Stimulated activated CD4-positive, alpha-beta T cell treated with anti-CD3 and anti-CD28 coated beads, Interleukin-12 subunit alpha, Interleukin-12 subunit beta, amount 100 ng/mL, for 48 hours (primary cell): ENCODE measurements at places on chromosomes 6 and 20.

DNA sequence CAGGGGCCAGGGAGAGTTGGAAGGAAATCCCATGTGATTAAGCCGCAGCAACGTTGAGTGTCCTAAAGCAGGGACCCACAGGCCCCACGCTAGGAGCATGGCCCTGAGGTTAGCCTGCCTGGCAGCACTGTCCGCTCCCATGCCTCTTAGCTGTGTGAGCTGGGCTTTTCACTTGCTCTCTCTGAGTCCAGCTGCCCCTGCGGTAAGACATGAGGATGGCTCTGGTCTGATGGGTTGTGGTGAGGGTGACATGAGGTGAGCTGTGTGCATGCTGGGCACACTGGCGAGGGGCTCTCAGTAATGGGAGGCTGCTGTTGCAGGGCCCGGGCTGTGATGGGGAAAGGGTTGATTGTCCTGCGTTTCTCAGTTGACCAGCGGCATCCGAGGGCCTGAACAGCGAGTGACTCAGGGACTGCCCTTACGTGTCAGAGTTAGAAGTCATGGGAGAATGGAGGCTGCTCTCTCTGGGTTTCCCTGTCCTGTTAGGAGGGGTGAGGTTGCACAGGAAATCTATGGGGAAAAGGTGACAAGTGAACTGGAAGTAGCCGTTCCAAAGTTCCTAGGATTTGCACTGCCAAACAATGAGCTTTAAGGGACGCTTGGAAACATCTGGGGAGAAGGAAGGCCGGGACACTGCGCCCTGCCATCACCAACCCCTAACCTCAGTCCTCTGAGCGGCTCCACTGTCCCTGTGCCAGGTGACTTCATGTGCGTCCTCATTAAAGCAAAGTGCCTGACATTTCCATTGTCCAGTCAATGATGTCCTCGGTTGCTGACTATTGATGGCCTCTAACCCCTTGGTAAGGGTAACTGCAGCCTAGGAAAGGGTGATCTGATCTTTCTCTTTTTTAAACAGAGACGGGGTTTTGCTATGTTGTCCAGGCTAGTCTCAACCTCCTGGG is 51.3 kb downstream of the ADNP start:
- no peak for DNase-seq

DNA sequence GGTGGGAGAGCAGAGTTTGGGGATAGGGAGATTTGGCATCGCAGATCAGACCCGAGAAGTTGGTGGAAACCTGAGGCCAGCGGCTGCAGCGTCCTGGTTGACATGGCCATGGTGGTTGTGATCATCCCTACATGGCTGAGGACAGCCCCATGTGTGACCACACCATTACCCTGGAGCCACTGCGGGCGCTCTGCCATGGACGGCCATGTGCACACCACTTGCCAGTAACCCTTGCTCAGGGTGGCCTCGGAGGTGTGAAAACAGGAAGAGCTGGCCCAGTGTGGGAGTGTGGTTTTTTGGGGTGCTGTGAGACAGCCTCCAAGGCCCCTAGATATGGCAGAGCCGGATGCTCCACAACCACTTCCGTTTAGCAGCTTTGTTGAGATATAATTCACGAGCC is 64.4 kb downstream of the TMEM242 start:
- DNase-seq, result no peak

GRCh38 chr6:143999406-143999805 is 8.7 kb downstream of the PLAGL1 start:
- DNase-seq, result no peak

DNA sequence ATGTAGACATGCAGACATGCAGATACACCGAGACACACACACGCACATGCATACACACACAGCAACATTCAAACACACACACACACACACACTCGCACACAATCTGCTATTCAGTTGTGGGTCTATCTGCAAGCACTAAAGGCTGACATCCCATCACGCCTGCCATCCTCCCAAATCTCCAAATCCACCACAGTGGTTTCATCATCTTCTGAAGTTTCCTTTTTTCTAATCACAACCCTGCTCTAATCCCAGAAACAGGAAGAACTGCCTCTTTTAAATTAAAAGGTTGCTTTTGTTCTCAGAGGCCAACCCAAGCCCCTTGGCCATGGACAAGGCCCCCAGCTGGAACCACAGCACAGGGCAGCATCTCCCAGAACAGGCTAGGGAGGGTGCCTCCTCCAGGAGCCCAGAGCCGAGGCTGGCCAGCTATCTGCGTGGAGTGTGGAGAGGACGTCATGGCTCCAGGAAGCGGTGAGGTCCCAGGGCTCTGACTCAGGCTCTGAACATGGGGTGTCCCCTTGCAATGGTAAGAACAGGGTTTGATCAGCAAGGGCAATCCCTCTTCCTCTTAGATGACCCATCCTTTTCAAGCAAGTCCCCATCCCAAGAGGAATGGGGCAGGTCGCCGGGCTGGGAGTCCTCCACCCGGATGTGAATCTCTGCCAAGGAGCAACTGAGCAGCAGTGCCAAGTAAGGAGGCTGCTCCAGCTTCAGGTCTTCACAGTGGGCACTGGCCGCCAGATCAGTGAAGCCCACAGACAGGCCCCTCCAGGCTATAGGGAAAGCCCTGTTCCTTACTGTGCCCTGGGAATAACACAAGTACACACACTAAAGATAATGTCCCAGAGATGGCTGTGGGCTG is 14.7 kb downstream of the FOXF2 start:
- DNase-seq, result no peak

DNA sequence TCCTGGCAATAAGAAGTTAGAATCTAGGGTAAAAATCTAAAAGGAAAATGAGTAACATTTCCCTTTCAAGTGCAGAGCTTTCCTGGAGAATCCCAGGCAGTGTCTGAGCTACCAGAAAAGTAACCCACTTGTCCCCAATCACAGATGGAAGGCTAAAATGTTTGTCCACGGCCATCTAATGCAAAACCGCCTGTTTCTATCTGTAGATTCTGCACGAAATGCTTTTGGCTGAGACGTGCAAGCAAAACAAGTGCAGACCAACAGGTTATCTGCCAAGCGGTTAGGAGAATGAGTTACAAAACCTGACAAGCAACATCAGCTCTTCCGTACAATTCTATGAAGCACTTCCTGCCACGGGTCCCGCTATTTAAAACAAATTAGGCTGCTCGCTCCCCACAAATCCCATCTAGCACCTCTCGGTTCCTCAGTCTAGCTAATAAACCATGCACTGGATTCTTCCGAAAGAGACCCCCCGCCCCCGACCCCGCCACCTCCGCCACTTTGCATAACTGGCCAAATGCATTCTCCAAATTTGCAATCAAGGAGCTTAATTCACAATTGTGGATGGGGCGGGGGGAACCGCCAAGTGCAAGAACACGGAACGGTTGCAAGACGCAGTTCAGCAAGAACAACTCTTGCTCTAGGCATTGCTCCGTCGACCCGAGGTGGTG is 1.4 kb downstream of the ELOVL5 start:
- no peak for DNase-seq

- DNase-seq, result no peak
Observed at GRCh38 chr6:72715119-72715518, 93.3 kb downstream of the KCNQ5 start.

- DNase-seq, result no peak
Observed at GRCh38 chr20:62734326-62734725, 25.7 kb downstream of the NTSR1 start.

- DNase-seq, result no peak
Observed at GRCh38 chr6:54130179-54130578, 18.9 kb downstream of the MLIP start.

GRCh38 chr6:71979911-71980310 is 93.6 kb downstream of the RIMS1 start:
- no peak for DNase-seq

DNA sequence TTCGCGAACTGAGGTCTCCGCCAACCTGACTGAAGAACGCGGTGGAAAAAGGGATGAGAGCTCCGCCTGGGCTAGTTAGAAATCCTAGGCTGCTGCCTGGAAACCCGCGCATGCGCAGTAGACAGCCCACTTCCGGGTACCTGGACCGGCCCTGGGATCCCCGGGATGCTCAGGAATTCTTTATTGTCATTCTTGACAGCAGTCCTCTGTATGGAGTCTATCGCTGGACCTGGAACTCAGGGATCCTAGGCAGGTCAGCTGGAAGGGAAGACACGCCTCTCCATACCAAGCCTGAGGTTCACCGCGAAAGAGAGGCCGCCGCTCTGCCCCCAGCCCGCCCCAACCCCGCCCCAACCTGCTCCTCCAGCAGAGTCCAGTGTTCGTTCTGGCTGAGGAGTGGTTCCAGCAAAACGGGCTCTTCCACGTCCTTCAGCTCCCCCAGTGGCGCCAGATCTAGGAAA is 1379.2 kb upstream of the DEFB115 start:
- DNase-seq, result no peak

- no peak for DNase-seq
Observed at GRCh38 chr6:139219746-139220145, 72.1 kb downstream of the TXLNB start.

DNA sequence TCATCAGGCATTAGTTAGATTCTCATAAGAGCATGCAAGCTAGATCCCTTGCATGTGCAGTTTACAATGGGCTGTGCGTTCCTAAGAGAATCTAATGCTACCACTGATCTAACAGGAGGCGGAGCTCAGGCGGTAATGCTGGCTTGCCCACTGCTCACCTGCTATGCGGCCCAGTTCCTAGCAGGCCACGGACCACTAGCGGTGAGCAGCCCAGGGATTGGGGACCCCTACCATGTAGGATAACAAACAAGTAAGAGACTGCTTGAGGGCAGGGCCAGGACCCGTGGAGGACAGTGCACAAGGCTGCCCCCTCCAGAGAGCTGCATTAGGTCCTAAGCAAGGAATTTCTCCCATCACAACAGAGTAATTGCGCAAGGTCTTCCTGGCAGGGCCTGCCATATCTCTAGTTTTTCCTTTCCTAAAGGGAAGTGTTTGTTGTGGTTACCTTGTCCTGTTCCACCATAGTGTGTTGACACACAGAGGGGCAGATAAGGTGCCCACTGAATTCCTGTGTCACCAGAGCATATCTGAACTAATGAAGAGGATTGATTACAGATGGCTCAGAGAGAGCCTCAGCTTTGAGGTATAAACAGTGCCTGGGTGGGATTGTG is 58.0 kb downstream of the PACRG start:
- no peak for DNase-seq

GRCh38 chr6:145017516-145017915 is 717.8 kb downstream of the EPM2A start:
- no peak for DNase-seq

DNA sequence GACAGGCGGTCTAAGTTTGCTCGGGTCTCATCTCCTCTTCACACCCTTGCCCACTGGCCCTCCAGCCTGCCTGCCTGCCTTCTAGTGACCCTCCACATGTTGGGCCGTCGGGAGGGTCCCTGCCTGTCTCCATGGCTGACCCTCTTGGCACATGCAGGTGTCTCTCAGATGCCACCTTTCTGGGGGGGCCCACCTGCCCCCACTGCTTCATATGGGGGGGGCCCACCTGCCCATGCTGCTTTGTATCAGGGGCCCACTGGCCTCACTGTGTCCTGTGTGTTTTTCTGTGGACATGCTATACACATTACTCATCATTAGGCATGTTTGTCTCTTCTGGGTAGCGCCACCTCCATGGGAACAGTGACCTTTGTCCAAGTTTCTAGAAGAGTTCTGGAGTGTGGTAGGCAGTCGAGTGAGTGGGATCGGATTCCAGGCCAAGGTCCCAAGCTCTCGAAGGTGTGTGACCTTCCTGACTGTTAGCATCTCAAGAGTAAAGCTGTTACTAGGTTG is 40.4 kb upstream of the KIF25 start:
- no peak for DNase-seq

DNA sequence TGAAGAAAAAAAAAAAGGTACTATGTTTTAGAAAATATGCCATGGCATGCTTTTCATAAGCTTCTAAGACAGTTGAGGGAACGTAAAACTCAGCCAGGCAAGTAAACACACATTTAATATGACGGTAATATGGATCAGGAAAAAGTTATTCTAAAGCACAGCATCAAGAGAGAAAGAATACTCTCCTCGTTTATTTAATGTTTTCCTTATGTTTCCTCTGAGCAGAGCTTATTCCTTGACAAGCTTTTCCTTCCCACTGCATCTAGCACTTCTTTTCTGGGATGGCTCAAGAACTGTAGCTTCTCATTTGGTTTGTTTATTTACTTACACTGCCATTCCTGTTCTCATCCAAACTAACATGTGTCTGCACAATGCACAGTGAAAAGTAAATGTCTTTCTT is 2.7 kb upstream of the RSPO3 start:
- DNase-seq, result no peak

- no peak for DNase-seq
Observed at GRCh38 chr6:111096246-111096645, 8.9 kb downstream of the SLC16A10 start.
